ENCODE measurements at places on chromosomes 7 and 10.

GRCh38 chr10:30284865-30285594 lies 64.0 kb downstream of the MTPAP start:
- no peak for DNase-seq

GRCh38 chr10:29977171-29977570 lies 82.2 kb downstream of the JCAD start:
- DNase-seq: no peak

- no peak for DNase-seq
These were observed 10.4 kb downstream of the ANLN start for GRCh38 chr7:36400036-36400435.

DNA sequence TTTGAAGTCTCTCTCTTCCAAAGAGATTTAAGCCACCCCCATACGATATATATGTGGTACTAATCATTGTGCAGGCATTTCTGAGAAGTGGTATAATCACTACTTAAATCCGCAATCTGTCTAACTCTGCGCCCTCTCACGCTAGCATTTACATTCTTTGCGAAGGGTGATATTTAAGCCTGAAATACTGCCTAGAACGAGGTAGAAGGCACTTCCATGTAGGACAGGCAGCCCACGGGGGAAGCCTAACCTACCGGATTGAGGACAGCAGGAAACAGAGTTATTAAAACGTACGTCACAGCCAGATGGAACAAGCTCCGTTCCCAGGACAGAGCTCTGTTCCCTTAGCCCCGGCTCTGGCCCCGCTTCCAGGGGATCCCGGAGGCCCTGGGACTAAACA lies 59.3 kb upstream of the ECHDC3 start:
- no peak for DNase-seq

DNA sequence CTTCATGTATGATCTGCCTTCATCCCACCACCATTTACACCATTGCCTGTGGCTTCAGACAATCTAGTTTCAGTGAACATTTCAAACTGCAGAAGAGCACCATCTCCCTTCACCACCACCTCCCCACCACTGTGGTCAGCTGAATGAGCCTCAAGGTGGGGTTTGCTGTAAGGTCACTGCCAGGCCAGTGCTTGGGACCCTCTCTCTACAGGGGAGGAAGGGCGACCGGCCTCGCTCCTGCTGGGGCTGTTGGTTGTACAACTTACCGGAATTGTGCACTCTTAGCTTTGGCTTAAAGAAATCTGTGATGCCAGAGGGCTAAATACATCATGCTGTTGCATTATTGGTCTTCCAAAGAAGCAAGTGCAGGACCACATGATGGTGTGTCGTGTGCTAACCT lies 26.6 kb downstream of the PFKP start:
- DNase-seq: no peak

DNA sequence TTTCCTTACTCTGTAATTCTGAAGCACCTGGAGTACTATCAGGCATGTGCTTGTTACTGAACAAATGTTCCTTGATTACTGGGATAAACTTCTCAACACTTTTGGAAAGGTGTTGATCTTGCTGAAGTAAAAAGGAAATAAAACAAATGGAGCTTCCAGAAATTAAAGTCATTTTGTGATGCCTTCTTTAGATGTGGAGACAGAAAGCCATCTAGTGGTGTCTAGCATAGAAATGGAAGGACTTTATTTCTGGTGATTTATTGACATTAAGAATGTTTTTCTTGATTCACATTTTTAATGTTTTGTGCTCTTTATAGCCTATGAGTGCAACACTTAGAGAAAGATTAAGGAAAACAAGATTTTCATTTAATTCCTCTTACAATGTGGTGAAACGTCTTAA lies 1.4 kb downstream of the SFR1 start:
- peak; percentile 36 for DNase-seq

GRCh38 chr10:47337310-47337709 lies 10.9 kb upstream of the RBP3 start:
- DNase-seq: no peak

GRCh38 chr10:113978802-113979201 lies 64.9 kb upstream of the ADRB1 start:
- DNase-seq: no peak
